ENCODE measurements at places on chromosomes 6 and 20.
A peak's percentile ranks its signal among the peaks of the same experiment; 100 is the strongest.

- no peak for DNase-seq
Measured at GRCh38 chr6:88114838-88115237, 51.3 kb downstream of the CNR1 start.

DNA sequence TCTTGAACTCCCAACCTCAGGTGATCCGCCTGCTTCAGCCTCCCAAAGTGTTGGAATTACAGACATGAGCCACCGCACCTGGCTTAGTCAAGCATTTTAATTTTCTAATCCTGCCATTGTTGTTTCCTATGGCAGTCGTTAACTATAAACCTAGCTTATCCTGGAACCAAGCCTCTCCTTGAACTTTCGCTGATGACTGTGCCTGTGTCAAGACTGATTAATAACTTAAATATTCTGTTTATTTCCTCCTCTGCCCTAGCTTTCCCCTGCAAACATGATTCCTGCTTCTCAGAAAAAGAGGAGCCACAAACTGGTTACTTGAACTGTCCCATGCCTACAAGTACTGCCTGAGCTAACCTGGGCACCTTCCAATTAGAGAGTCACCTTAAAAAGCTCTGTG is 1.5 kb downstream of the VNN1 start:
- DNase-seq: peak; percentile 90

- DNase-seq: no peak
Measured at GRCh38 chr6:14841901-14842421, 403.9 kb upstream of the JARID2 start.

GRCh38 chr6:82246802-82247504 is 591 bp downstream of the IBTK start:
- DNase-seq: no peak

DNA sequence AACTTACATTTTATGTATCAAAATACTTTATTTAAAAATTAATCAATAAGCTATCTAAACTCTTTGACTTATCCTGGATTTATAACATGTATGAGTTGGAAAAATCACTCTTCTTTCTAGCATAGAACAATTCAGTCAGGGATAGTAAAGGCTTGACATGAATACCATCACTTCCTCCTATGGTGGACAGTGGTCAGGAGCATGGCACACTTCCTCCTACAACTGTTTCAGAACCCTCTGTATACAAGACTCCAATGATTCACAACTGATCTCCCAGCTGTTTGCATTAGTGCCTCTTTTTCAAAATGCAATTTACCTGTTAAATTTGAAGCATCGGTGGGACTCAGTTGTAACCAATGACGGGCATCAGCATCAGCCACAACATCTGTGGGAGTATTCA is 129.7 kb downstream of the RALGAPA2 start:
- DNase-seq: no peak

- peak; percentile 72 for DNase-seq
Measured at GRCh38 chr6:140441256-140441655, 1066.8 kb upstream of the CITED2 start.

GRCh38 chr6:134026597-134026996 is 25.8 kb downstream of the SLC2A12 start:
- DNase-seq: no peak

DNA sequence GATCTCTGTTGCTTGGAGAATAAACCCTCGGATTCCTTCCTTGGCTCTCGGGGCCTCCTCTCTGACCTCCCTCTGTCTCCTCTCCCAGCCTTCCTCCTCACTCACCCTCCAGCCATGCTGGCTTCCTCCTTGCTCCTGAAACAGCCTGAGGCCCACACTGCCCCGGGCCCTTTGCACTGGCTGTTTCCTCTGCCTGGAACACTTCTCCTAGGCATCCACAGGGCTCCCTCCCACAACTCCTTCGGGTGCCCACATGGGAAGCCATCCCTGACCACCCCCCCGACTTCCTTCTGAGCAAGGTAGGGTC is 87.7 kb downstream of the CEBPB start:
- no peak for DNase-seq

DNA sequence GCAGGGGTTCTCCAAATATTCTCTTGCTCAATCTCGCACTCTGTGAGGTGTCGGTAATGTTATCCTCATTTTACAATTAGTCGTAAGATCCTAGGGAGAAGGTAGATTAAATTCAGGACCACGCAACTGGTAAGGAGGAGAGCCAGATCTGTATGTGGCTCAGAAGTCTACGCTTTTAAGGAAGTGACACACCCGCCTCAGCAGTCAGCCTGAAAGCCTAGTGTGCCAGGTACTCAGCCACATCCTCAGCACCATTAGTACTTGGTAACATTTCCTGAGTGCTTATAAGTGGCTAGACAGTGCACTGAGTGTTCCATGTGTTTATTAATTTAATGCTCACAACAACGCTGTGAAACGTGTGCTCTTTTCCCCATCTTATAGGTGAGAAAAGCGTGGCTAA is 63.7 kb downstream of the DHX35 start:
- DNase-seq: no peak

DNA sequence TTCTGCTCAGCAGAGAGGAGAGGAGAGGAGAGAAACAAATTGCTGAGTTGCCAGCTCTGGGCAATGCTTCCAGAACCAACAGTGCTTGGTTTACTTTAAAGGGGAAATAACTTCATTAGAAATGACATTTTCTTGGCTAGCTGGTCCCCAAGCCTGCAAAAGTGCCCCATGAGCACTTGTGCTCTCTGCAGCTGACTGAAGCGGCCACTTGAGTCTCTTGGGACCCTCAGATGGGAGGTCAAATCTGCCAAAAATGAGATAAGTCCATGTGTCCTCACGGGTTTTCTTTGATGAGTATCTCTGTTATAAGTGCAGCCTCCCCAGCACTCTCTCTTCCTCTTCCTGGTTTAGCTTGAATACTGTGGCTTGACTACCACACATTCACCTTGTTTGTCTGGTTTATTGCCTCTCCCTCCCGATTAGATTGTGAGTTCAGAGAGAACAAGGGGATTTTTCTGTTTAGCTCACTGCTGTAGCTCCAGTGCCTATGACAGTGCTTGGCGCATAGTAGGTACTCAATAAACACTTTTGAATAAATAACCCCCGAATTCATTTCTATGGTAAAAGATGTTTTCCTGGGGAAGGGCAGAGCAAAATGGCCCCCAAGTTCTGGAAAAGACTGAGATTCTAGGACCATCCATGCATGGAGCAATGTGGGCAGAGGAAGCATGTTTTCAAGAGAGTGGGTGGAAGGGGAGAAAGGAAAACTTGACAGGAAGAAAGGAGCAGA is 7.0 kb upstream of the RIN2 start:
- DNase-seq: no peak

- DNase-seq: no peak
Measured at GRCh38 chr6:161796681-161797080, 522.8 kb upstream of the AGPAT4 start.
